Activated CD8-positive, alpha-beta memory T cell treated with anti-CD3 and anti-CD28 coated beads, Interleukin-2, amount 50 U/mL, for 48 hours (primary cell): ENCODE measurements at places on chromosomes 3 and 15.

DNA sequence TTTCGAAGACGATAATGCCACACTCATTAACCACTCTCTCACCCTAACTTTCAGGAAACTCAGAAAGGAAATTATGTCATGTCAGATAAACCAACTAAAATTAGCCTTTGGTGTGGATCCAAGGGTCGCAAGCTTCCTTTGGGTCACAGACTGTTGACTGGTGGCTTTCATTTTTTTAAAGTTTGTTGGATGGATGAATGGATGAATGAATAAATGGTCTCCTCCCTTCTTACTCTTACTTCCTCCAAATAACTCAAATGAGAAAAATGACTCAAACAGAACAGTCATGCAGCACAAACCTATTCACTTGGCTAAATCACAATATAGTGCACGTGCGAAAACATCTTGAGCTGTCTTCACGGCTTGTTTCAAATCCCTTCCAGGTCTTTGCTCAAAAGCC lies 82.9 kb upstream of the HACD2 start:
- no peak for DNase-seq

- no peak for DNase-seq
Measured at GRCh38 chr15:83082730-83083386, 15.8 kb upstream of the BTBD1 start.

- DNase-seq = no peak
Measured at GRCh38 chr3:129766135-129766534, 127.4 kb downstream of the TMCC1 start.

- DNase-seq = no peak
Measured at GRCh38 chr15:40985541-40986330, 32.5 kb downstream of the CHAC1 start.

GRCh38 chr3:62911526-62911925 lies 36.3 kb upstream of the CADPS start:
- no peak for DNase-seq

- DNase-seq = no peak
Measured at GRCh38 chr3:73140772-73141442, 79.4 kb downstream of the EBLN2 start.

DNA sequence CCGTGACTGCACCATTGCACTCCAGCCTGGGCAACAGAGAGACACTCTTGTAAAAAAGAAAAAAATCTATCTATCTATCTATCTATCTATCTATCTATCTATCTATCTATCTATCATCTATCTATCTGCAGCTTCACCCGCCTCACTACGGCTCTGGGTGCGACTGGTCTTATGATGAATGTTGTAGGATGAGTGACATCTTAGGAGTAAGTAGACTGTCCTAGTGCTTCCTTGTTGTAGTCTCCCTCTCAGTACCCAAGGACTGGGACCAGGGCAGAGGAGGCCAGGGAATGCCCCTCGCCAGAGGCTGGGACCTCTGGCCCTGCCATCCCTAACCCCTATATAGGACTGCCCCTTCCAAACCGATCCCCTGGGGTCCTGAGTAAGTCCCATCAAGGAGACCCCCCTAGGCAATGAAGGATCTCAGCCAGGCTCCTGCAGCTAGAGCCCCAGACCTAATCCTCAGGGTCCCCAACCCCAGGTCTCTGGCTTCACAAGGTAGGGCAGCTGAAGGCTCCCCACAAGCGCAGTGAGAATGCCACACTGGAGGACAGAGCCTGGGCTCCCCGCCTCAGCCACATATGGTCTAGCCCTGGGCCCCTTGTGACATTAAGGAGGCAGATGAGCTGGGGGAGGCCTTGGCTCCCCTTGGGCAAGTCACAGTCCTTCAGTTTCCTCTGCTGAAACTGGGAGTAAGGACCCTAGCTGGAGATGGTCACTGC lies 879 bp upstream of the SEC13 start:
- DNase-seq = no peak

DNA sequence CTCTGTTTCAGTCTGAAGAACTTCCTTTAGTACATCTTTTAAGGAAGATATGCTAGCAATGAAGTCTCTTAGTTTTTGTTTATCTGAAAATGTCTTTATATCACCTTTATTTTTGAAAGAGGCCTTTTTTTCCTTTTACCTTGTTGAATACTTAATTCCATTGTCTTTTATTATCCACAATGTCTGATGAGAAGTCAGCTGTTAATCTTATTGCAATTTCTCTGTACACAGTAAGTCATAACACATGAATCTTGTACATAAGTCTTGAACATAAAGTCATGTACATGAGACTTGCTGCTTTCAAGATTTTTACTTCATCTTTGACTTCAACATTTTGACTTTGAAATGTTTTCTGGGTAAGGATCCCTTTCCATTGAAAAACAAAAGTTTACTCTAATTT lies 424.3 kb upstream of the ATP10A start:
- DNase-seq = no peak

- DNase-seq = no peak
Measured at GRCh38 chr3:61922118-61922517, 360.7 kb downstream of the PTPRG start.

GRCh38 chr3:195825191-195825588 lies 13.5 kb upstream of the MUC4 start:
- no peak for DNase-seq

- DNase-seq = peak; percentile 72
Measured at GRCh38 chr3:10366651-10367101, 45.8 kb upstream of the SEC13 start.

- DNase-seq = no peak
Measured at GRCh38 chr3:150727653-150728502, 24.2 kb upstream of the ERICH6 start.

DNA sequence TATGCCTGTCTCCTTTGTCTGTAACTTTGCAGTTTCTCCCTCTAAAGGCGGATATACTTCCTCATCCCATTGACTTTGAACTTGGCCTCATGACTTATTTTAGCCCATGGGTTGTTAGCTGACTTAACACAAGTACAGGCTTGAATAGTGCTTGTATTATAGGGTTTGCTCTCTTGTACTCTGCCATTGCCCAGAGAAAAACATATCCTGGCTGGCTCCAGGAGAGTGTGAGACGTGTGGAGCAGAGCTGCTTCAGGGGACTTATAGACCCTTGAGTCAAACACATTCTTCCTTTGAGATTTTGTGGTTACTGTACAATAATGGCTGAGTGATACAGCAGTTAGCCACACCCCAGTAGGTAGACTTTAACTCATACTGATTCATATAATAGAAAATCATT lies 124.0 kb downstream of the RAP2B start:
- no peak for DNase-seq

DNA sequence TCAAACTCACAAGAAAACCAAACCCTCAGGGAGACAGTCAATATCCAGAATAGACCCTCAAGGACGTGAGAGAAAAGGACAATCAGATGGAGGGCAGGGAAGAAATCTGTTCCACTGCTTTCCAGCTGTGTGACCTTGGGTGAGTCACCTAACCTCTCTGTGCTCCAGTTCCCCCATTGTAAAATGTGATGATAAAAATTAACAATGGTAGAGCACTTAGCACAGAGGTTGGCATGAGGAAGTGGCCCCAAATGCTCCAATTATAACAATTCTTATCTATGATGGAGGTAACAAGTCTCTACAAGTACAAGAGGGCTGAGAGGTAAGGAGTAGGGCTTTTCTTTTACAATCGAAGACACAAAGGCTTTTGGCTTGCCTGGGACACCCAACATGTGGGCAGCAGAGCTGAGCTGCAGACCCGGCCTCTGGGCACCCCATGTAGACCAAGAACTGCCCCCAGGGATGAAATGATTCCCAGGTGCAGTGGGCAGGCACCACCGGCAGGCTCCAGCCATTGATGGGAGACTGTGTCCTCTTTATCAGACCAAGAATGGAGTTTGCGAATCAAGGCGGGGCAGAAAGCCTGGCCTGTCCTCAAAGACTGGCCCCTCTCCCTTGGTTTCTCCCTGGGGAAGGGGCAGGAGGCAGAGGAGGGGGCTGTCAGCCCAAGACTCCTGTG lies 22.0 kb downstream of the WNT7A start:
- no peak for DNase-seq

DNA sequence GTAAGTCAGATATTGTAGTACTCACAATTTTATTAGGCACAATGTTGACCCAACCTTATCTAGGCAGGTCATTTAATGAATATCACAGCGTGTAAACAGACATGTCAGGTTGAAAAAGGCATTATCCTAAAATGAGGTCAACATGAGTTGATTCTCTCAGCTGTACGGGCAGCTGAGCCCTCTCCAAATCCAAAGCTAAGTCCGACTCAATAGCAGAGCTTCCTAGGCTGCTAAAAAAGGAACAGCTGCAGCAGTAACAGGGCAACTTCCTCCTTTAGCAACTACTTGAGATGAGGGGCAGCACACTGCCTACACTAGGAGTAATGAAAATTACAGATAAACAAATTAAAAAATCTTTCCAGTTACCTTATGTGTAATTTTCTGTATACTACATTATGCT lies 189.2 kb downstream of the CADM2 start:
- DNase-seq = no peak

DNA sequence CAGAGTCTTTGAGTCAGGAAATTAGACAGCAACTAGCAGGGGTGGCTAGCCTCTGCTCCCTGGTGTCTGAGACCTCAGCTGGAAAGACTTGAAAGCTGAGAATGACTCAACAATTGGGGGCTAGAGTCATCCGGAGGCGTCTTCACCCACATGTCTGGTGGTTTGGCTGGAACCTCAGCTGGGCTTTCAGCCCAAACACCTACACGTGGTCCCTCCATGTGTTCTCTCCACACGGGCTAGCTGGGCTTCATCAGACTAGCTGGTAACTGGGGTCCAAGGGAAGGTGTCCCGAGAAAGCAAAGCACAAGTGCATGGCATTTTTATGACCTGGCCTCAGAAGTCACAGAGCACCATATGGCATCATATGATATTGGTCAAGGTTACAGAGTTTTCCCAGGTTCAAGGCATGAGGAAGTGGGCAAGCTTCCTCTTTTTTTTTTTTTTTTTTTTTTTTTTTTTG lies 19.9 kb upstream of the ABHD2 start:
- DNase-seq = peak; percentile 77

- DNase-seq = no peak
Measured at GRCh38 chr15:81029414-81030300, 28.9 kb downstream of the TLNRD1 start.

DNA sequence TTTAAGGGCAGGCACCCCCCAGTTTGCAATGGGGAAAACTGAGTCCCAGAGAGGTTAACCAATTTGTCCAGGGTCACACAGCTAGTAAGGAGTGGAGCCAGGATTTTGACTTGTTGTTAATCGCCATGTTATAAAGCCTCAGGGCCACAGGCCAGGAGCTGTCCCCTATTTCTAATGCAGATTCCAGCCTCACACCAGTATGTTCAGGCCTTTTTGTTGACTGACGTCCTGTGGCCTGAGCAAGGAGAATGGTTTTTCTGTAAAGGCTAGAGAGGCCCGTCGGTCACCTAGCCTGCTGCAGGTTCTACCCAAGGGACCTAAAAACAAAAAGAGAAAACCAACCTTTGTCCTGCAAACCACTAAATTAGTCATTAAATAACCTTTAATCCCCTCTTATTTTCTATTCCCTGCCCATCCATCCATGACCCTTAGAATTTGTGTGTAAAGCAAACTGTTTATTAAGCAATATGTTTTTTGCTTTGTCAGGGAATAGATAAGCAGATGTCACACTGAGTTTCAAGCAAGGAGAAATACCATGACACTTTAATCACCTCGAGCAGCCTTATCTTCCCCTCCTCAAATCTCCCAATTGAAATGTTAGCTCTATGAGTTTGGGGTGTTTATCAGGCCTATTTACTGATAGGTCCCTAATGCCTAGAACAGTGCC lies 14.1 kb downstream of the ACOX2 start:
- DNase-seq = no peak

DNA sequence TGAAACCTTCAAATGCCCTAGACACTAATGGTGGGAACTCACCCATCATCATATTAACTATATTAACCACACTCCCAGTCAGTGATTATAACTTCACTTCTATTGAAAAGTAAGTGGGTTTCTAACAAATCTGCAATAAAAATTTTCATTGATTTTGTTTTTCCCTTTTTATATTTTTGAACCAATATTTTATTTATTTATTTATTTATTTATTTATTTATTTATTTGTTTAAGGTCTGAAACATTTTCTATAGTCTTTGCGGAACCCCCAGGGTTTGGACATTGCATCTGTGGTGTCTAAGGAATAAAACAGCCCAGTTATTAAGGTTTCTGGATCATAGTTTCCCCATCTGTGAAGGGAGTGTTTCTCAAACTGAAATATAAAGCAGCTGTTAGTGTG lies 16.2 kb upstream of the PLCL2 start:
- no peak for DNase-seq

GRCh38 chr15:43132830-43133429 lies 456 bp upstream of the TMEM62 start:
- no peak for DNase-seq

DNA sequence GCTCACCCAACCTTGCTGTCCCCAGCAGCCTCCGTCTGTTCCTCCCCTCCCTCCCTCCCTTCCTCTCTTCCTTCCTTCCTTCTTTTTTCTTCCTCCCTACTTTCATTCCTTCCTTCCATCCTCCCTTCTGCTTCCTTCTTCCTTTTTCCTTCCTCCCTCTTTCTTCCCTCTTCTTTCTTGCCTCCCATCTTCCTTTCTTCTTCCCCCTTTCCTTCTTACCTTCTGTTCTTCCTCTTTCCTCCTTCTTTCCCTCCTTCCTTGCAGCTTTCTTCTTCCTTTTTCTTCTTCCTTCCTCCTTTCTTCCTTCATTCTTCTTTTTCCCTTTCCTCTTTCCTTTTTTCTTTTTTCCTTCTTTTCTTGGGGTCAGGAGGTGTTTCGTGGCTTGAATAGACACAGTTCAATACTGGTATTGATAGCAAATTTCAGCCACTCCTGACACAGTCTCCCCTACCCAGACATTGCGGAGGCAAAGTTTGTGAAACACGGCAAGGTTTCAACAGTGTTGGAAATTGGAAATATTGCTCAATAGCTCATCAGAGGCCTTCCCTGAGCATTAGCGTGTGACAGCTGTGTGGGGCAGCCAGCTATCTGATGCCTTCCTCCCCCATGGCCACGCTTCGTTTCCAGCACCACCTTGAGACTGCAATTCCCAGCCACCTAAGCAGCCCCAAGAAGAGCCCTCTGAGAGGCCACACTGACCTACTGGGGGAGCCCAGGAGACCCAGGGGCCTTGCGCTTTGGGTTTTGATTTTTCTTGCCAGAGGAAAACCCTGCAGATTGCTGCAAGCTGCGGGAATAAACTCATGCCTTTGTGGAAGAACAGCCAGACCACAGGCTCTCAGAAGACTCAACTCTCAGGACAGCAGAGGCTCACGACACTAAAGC lies 82.2 kb downstream of the KLF15 start:
- no peak for DNase-seq

DNA sequence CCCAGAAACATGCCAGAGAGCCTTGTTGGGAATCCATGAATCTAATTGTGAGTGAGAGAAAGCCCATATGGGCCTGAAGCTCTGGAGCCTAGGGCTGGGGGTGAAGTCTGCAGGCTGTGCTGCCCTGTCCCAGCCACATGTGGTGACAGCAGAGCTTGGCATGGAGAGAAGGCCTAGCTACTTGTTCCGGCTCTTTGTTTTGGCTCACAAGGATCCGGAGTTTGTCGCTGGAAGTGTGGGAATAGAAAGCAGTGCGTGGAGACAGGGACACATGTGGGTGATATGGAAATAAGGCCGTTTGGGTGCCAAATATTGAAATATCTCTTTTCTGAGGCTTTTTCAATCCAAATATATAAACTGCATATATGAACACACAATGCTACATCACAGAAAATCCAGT lies 78.2 kb downstream of the CLSTN2 start:
- no peak for DNase-seq

- no peak for DNase-seq
Measured at GRCh38 chr3:160876643-160877042, 120.6 kb downstream of the PPM1L start.

- no peak for DNase-seq
Measured at GRCh38 chr15:82554351-82554750, 14.1 kb upstream of the RPS17 start.

- DNase-seq = peak; percentile 88
Measured at GRCh38 chr3:9769426-9770275, at the start of gene CAMK1. Gene CAMK1, minus strand, starts transcription at chr3:9769947. Its CDS starts 2,198 bp downstream, at chr3:9767749.

- no peak for DNase-seq
Measured at GRCh38 chr3:40054568-40055222, 245.3 kb downstream of the MYRIP start.
